RPMI8226 (cell line): ENCODE measurements at places on chromosomes 16 and 17.

- DNase-seq = peak; percentile 81
Measured at GRCh38 chr17:57604771-57605674, 140.1 kb downstream of the CCDC182 start.

DNA sequence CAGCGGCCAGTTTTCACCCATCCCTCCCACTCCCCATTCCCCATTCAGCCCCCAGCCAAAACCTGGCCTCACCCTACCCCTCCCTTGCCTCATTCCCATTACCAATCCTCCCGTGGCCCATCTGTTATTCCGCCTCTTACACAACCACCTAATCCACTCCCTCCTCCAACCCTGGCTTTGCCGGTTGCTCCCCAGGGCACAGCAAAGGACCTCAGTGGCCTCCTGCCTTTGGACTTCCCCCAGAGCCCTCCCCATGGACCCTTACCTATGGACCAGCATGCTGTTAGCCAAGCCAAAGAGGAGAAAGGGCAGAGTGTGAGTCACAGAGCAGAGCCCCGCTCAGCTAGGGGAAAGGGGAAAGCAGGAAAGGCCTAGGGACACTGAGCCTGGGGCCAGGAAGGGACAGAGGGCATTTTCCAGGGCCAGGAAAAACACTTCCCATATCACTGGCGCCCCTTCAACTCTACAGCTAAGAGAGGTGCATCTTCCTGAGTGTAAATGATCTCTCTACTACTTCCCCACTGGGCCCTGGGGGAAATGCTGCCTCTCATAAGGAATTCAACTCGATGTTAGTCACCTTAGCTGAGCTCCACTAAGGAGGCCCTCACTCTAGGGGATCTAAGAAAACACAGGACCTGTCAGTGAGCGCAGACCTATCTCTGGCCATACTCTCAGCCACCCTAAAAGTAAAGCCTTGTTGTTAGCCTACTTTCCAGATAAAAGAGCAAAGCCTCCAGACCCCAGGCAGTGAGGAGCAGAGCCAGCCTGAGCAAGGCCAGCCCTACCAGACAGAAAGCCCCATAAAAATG, 10.6 kb downstream of the PEMT start:
- DNase-seq = no peak

GRCh38 chr17:28421787-28422305, 15.8 kb upstream of the SLC46A1 start:
- DNase-seq = no peak

DNA sequence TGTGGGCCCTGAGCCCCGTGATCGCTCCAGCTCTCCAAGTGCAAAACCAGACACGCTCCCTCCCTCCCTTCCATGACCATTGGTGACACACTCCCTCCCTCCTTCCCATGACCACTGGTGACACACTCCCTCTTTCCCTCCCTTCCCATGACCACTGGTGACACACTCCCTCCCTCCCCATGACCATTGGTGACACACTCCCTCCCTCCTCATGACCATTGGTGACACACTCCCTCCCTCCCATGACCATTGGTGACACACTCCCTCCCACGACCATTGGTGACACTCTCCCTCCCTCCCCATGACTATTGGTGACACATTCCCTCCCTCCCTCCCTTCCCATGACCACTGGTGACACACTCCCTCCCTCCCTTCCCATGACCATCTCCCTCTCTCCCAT, 56.3 kb downstream of the LMF1 start:
- no peak for DNase-seq

GRCh38 chr16:3045758-3046640, at the start of gene MMP25:
MMP25 (plus strand) TSS chr16:3046561; CDS start chr16:3046918, 357 bp downstream.
- DNase-seq = peak; percentile 60

DNA sequence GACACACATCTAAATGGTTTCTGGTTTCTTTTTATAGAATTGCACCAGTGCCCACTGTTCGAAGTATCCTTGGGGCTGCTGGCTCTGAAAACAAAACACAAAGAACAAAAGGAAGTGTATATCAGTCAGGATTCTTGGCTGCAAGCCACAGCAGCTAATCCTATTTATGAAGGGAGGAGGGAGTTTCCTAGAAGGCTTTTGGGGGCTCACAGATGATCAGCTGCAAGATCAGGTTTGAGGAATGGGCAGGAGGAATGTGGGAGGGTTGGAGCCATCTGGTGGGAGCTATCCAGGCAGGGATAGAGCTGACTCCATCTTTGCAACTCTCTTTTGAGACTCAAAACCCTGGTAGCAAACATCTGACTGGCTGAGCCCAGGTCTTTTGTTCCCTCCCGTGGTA, 118.3 kb upstream of the EEF2KMT start:
- no peak for DNase-seq
